ENCODE measurements at places on chromosomes 2 and 18. TPM values are rescaled to one million over a fixed set of nuclear protein-coding genes. Genes with fewer than 3 reads are reported as not detected.

DNA sequence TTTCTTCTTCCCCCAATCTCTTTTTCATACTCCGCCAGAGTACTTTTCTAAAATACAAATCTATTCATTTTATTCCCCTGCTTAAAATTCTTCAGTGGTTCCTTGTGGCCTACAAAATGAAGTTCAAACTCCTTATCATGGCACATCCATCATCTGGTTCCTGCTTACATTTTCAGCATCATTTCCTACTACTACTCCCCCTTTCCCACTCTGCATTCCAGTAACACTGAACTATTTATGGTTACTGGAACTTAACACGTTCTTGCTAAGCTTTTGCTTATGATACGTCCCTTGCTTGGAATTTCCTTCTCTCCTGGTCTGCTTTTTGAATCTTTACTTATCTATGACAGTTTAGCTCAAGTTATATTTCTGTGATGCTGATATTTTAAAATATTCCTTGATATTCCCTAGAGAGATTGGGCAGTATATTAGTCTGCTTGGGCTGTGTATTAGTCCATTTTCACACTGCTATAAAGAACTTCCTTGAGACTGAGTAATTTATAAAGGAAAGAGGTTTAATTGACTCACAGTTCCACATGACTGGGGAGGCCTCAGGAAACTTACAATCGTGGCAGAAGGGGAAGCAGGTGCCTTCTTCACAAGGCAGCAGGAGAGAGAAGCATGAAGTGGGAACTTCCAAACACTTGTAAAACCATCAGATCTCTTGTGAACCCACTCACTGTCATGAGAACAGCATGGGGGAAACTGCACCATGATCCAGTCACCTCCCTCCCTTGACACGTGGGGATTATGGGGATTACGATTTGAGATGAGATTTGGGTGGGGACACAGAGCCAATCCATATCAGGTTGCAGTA, 53.2 kb downstream of the BMPR2 start:
- DNase-seq = no peak

DNA sequence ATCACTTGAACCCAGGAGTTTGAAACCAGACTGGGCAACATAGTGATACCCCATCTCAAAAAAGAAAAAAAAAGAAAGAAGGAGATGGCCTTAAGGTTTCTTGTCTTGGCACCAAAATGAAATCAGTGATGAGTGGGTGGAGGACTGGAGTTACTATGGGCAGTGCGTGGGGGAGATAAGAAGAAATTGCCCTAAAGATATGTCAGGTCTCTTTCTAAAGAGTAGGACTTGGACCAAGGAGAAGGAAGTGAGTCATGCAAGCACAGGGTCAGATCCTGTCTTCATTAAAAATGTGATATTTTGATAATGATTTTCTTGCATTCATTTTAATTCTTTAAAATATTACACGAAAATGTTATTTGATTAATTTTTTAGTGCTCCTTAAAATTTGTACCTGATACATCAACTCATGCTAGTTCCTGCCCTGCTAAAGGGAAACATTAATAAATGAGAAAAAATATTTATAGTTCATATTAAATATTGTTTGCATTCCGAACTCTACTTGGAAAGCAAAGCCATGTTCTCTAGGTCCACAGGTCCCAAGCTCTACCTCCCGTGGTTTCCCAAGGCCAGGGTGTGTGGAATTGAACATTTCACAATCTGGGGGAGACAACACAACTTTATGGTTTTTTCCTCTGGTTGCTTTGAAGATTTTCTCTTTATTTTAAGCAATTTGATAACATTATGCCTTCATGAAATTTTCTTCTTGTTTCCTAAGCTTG, 62.6 kb upstream of the CTLA4 start:
- DNase-seq = no peak

GRCh38 chr2:208326016-208326415, 60.0 kb downstream of the PIKFYVE start:
- no peak for DNase-seq

- DNase-seq = no peak
Measured at GRCh38 chr2:79716266-79716665, 203.4 kb downstream of the CTNNA2 start.

The PIEZO2 gene
- not detected for total RNA-seq

DNA sequence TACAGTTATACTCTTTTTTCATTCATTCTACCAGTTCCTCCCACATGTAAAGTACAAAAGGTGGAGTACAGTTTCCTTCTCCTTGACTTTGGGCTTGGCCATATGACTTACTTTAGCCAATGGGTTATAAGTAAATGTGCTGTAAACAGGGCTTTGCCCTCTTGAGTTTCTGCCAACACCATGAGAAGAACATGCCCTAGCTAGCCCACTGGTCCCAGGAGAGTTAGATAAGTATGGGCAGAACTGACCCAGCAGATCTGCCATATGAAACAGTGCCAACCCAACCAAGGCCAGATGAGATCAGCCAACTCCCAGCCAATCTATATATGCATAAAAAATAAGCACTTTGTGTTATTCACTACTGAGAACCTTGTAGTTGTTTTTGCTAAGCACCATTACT, 25.5 kb downstream of the ZC3H8 start:
- no peak for DNase-seq

GRCh38 chr2:17547237-17547636, 6.7 kb downstream of the VSNL1 start:
- DNase-seq = no peak

The REG3G gene
- total RNA-seq = not detected

The C2orf15 gene
- total RNA-seq = 4.9 TPM

DNA sequence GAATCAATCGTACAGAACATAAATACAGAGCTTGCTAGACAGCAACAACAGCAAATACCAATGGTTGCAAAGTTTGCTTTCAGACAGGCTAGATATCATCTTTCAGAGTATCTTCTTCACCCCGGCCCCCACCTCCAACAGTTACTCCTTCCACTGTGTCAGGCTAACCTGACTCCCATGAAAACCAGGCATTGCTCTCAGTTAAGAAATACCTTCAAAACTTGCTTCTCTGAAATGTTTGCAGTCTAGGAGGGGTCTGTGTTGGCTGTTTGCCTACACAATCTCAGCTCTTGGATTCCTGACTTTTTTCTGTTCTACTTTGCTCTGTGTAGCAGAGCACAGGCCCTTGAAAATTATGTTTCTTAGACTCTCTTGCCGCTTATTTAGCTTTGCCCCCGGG, 599.5 kb upstream of the SYT4 start:
- DNase-seq = no peak

The NOSTRIN gene
- 5.1 TPM for total RNA-seq

DNA sequence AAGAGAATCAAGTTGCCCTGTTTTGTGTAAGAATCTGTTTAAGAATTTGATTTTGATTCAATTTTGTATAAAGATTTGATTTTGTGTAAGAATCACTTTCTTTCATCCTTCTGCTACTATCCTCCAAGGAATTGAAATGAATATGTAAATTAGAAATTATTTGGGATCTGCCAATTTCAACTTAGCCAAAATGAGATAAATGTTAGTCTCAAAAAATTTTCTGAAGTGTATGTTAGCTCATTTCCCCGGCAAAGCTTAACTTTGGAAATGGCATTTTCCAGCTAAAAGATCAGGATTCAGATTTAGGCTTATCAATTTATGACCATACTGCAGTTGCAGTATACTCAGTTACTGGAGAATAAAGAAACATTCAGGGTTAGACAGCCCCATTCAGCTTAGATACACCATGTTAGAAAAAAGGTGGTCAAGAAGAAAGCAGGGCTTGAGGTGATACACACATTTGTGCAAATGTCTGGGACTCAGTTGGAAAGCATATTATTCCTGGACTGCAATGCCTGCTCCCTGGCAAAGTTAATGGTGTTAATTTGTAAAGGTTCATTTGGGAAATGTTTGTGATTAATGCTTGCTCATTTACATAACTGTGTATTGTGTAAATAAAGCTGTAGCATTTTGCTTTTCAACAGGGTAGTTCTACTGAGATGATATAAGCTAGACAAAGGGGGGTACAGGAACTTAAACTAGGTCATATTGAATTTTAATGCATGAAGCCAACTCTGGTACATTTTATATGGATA, 247.8 kb upstream of the SESTD1 start:
- DNase-seq = no peak

The GMCL1 gene
- 21.5 TPM for total RNA-seq

The SULT1C4 gene
- not detected for total RNA-seq

GRCh38 chr2:47720036-47720435, 62.9 kb upstream of the MSH6 start:
- DNase-seq = no peak

DNA sequence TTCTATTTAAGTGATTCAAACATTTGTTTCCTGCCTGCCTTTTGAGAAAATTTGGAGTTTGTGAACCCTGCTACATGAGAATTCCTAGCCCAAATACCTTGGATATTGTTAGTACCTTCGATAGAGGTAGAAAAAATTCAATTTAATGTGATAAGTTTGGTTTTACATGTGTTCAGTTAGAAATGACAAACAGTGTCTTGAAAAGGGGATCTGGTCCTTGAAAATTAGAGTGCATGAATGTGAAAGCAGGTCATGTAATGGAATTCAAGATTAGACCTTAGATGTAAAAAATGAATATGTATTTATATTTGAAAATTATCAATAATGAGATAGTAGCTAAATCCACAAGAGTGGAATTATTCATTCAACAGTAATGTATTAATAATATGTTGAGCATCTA, 70.5 kb downstream of the PIK3C3 start:
- no peak for DNase-seq

- peak; percentile 80 for DNase-seq
Measured at GRCh38 chr18:70423988-70424387, 135.1 kb downstream of the SOCS6 start.

- DNase-seq = no peak
Measured at GRCh38 chr2:209523867-209524266, 100.0 kb downstream of the MAP2 start.

- DNase-seq = no peak
Measured at GRCh38 chr2:27251766-27252165, 11.1 kb downstream of the SLC30A3 start.

GRCh38 chr2:9715238-9715637, 84.4 kb upstream of the YWHAQ start:
- no peak for DNase-seq

DNA sequence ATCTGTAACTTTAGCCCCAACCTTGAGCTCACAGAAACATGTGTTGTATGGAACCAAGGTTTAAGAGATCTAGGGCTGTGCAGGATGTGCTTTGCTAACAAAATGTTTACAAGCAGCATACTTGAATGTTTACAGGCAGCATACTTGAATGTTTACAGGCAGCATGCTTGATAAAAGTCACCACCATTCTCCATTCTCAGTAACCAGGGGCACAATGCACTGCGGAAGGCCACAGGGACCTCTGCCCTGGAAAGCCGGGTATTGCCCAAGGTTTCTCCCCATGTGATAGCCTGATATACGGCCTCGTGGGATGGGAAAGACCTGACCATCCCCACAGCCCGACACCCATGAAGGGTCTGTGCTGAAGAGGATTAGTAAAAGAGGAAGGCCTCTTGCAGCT, 52.4 kb downstream of the LONRF2 start:
- DNase-seq = no peak

Measured in HT-29 (cell line).